ENCODE measurements at places on chromosomes 6 and 20.

DNA sequence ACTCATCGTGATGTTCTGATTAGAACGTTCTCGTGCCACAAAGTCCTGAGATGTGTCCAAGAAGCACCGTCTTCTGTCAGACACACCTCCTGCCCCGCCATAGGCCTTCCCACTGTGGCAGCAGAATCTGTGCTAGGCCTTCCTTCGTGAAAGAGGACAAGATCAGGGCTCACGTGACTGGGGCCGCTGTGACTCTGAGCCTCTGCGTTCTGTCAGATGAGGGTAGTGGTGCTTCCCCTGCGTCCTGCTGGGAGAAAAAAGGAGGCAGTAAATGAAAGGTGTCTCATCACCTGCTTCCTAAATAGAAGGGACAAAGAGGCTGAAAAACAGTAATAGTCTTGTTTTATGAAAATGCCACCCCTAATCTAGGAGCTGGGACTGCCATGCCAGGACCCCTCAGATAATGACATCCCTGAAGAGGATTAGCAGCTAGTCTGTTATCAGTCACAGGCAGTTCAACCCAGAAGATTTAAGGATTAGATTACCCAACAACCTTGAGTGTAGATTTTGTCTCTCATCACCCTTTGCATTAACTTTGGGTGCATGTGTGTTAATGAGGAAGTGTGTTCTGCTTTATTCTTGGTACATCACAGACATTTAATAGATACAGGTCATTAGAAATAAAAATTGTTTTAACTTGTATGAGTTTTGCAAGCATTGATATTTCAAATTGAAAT is 4.1 kb downstream of the DNAJC5 start:
- DNase-seq: no peak

DNA sequence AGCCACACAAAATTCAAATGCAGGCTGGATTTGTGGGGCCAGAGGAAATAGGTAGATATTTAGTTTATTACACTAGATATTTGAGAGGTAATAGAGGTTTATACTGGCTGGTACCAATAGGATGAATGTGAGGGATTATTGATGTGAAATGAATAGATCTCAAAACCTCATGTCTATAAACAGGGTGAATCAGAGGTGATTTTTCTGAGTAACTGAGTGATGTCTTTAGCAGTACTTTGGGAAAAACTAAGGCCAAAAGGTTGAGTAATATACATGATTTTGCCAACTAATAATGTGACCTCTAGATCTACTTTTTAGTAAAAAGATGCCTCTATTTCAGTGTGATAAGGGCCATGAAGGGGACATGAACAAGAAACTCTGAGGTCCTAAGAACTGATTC is 86.8 kb downstream of the HAO1 start:
- DNase-seq: no peak

- DNase-seq: no peak
Observed at GRCh38 chr6:87095087-87095509, at the start of gene CGA. Gene CGA (minus strand): TSS chr6:87095106. CDS start chr6:87088200, 6,906 bp downstream.

- DNase-seq: no peak
Observed at GRCh38 chr6:80742481-80742880, 636.0 kb downstream of the BCKDHB start.

GRCh38 chr20:14853079-14853478 is 515.7 kb upstream of the FLRT3 start:
- no peak for DNase-seq

- no peak for DNase-seq
Observed at GRCh38 chr6:152360034-152360433, 277.1 kb downstream of the SYNE1 start.

DNA sequence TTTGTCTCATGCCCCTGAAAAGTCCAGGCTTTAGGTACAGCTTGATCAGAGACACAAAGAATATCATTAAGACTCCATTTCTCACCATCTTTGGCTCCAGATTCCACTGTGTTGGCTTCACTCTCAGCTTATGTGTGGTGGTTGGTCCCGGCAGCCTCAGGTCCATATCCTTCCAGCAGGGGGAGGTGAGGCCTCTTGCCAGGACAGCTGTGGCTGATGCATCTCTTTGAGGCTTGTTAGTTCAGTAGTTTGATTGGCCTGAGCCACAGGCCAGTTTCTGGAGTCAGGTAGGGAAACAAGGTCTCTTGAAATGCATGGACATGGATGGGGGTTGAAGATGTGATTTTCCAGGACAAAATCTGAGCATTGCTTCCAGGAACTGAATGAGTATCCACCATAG is 62.4 kb downstream of the JAG1 start:
- DNase-seq: peak; percentile 35
